ENCODE measurements at places on chromosomes 3 and 15.

DNA sequence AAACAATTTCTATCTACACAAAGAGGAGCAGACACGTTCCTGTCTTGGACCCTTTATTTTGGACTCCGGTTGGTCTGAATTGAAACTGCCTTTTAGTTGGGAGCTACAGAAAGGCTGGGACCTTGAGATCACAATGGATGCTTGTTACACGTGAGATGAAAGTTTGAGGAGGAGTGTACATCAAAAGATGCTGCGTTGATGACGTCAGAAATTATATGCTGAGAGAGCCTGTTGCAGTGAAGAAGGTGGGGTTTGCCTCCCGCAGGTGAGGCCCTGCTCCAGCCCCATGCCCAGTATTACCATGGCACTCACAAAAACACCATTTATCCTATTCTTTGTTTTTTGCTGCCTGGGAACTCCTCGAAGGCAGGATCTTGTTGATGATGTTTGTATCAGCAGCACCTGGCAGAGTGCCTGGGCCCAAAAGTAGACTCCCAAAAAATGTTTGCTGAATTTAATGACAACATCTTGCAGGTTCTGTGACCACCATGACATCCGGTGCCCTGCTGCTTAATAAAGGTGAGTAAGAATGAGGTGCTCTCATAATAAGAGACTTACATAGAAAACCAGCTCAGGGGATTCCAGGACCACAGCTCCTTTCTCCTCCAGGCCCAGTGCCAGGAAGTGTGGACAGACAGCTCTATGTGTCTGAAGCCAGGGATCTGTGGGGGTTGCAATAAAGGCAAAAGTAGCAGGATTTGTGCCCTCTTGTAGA is 136.1 kb upstream of the UBE2E1 start:
- DNase-seq, result no peak

- DNase-seq, result no peak
Observed at GRCh38 chr3:132681421-132681820, 21.3 kb downstream of the UBA5 start.

DNA sequence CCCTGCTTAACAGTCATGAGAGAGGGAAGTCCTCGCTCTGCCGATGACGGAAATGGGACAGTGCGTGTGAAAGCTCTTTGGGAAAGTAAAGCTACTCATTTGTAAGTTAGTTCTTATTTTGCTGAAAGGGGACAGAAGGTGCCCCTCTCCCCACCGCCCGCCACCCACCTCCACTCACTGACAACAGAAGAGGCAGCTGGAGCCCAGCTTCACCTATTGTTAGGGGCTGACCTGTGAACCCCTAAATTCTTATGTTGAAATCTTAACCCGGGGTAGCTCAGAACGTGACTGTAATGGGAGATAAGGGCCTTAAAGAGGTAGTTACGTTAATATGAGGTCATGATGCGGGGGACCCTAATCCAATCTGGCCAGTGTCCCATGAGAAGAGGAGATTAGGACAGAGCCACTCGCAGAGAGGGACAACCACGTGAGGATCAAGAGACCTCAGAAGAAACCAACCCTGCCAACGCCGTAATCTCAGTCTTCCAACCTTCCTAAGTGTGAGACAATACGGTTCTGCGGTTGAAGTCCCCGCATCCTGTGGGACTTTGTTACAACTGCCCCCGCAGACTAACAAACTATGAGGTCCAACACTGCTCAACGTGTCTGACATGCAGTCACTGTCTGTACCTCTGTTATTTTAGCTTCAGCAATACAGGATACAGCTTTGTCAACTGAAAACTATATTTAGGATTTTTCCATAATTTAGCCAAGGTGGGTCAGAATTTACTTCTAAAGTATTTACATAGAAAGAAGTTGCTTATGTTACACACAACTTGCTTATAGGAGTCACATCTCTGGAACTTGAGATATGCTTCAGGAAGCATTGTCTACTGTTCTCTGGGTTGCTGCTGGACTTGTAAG is 51.7 kb downstream of the PCSK6 start:
- DNase-seq, result no peak

DNA sequence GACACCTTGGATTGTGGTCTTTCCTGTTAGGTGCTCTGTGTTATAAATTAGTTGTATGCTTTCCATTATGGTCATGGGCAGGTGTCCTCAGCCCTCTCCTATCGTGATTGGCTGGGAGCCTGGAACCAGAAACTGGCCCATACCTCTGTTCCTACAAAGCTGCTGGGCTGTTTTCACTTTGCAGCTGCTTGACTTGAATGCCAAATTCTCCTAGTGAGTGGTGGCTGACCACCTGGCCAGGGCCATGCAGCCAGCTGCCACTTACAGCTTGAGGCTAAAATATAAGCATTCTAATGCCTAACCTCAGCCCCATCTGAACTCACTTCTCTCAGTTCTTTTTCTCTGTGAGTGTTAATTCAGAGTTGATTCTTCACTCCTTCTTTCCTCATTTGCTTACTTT is 239.3 kb upstream of the GBE1 start:
- no peak for DNase-seq

DNA sequence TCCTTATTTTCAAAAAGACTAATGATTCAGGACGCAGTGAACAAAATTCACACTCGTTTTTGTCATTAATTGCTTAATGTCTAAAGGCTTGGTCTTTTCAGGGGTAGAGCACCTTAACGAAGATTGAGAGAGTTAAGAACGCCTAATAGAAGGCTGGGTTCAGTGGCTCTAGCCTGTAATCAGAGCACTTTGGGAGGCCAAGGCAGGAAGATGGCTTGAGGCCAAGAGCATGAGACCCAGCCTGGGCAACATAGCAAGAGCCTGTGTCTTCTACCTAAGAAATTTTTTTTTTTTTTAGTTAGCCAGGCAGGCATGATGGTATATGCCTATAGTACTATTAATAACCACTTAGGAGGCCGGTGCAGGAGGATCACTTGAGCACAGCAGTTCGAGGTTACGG is 7.5 kb downstream of the PIK3CB start:
- no peak for DNase-seq

DNA sequence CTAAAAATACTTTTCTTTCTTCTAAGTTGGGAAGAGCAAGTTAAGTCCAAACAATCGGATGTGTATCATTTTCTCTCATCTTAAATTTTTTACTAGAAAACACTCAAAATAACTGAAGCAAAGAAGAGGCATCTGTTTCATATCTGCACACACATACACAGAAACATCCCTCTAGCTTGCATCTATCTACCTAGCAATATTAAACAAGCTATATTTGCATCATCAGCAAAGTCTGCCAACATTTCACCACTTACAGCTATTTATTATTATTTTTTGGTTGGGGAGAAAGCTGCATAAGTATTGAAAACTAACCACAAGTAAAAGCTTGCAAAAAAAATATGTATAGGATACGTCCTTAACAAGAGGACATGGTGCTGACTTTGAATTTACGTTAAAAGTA is 1.9 kb downstream of the GOLIM4 start:
- no peak for DNase-seq

- no peak for DNase-seq
Observed at GRCh38 chr15:40407330-40407990, 1.9 kb downstream of the IVD start.

GRCh38 chr3:48247401-48247811 is 6.5 kb downstream of the ZNF589 start:
- no peak for DNase-seq

DNA sequence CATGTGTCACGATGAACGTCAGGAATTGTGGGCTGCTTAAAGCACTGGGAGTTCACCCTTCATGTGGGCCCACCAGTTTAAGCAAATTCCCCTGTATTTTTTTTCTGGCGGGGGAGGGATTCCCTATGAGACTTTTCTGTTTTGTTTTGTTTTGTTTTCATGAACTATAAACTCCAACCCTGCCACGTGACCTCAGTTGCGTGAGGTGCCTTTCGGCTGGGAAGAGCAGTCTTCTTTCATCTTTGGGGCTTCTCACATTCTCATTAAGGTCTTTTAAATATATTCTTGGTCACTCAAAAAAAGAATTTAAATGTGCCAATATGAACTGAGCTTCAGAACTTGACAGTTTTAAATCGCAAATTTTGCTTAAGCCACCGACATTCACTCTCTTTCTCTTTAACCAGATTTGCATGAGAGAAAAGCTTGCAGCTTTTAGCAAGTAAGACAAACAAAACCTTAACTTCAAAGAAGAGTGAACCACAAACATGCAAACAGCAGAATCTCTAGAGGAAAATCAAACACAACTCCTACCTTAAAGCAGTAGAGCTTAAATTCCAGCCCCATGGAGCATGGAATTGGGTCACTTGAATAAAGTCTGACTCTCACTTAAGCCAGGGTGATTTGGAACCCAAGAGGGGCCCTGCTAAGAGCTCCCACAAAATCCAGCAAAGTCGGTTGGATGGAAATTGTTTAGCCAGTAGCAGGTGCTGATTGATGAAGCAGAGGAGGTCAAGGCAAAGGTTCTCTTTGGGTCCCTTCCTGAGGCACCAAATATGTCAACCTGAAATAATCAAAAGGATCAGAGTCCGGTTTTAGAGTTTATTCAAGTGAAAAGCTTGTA is 699.8 kb upstream of the GBE1 start:
- no peak for DNase-seq

DNA sequence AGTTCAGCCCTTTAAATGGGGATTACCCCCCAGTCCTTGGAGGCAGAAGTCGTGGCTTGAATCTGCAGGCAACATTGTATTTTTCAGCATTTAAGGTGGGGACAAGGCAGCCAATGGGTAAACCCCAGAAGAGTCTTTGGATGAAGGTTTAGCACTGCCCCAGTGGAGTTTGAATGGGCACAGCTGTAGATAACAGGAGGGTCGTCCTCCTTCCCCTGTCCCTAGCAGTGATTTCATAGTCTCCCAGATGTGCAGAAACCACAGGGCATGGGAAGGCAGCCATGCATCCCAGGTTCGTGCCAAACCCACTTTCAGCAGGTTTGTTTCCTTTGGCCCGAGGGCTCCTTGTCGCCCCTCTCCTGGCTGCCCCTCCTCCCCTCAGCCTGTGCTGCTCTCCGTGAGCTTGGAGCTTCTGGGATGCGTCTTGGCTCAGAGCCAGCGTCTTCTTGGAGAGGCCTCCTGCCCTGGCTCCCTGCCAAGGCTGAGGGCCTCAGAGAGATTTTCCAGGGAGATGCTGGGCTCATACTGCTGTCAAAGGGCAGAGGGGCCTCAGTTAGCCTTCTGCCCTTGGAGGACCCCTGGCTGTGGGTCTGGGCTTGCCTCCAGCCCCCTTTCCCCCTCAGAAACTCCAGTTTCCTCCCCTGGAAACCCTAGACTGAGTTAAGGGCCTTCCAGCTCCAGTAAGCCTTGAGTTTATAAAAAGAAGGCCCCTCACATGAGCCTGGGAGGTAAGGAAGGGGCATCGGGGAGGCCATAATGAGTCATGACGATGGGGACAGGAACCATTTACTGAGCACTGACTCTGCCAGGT is 48.9 kb upstream of the POLG start:
- no peak for DNase-seq

DNA sequence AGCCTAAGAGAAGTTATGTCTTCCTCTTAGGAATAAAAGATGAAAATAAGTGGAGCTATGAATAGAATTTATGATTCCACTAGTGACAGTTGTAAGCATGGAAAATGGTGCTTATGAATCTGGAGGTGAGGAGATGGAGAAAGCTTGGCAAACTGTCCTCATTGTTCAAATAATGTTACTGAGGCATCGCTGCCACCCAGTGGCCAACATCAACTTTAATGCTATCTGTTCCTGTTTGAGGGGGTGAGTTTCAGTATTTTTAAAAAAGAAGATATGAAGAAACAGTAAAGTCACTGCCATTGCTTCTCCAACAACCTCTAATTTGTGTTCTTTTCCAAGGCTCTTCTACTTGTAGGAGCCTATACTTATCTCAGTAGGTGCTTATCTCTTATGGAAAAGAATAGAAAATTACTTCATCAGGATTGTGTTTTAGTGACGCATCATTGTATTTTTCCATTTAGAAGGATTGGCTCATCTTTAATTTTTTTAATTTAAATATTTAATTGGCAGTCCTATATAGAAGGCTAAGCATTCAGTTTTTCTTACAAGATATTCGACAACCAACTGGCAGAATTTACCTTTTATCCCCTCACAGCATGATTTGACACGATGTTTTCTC is 260.4 kb upstream of the P2RY1 start:
- DNase-seq, result no peak

GRCh38 chr3:194046995-194047645 is 88.8 kb upstream of the HES1 start:
- no peak for DNase-seq

GRCh38 chr15:65392368-65392767 is 14.6 kb upstream of the IGDCC3 start:
- DNase-seq, result no peak

- DNase-seq, result no peak
Observed at GRCh38 chr3:64329037-64329436, 103.8 kb upstream of the PRICKLE2 start.

- DNase-seq, result no peak
Observed at GRCh38 chr3:45414823-45415222, 26.4 kb downstream of the LARS2 start.

- no peak for DNase-seq
Observed at GRCh38 chr3:123724306-123724705, 139.5 kb upstream of the HACD2 start.

- DNase-seq, result no peak
Observed at GRCh38 chr3:69288161-69288895, 97.6 kb downstream of the FRMD4B start.

DNA sequence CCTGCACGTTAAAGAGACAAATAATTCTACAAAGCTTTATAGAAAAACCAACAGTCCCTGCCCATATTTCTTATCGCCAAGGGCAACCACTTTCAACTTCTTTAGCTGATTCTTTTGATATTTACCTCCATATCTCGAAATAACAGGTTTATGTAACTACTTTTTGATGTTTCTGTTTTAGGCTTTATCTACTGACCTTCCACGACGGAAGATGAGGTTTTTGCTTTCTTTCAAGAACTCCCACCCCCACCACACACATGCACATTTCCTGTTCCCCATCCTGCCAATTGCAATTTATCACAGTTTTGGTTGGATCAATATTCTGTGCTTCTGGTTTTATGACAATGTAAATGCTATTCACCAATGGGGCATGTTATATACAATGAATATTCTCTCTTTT is 330.4 kb upstream of the ICE2 start:
- DNase-seq, result no peak

- no peak for DNase-seq
Observed at GRCh38 chr15:51172193-51172592, 77.5 kb upstream of the TNFAIP8L3 start.

GRCh38 chr3:66419036-66419435 is 81.8 kb downstream of the LRIG1 start:
- no peak for DNase-seq
